ENCODE measurements at places on chromosomes 6 and 20.

DNA sequence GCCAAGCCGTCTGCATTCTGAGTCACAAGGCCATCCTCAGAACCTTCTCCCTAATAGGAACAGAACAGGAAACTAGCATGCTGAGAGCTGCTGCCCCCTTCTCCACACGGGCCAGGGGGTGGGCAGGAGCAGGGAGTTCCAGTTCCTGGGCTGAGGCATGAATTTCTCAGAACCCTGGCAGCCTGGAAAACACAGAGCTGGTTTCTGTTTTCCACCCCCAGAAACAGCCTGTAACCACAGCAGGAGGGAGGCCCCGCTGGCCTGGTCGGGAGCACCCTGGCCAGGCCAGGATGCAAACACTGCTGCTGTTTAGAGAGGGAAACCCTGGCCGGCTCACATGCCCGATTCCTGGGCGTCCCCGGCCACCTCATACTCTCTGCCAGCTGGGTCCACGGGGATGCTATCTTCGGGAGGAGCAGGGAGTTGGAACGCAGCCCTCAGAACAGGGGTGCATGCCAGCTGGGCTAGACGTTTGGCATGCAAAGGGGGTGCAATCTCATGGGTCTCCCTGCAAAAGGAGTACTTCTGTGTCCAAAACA, 130.1 kb downstream of the NFATC2 start:
- DNase-seq: no peak

- DNase-seq: no peak
Observed at GRCh38 chr20:3996399-3996798, 19.0 kb downstream of the RNF24 start.

GRCh38 chr6:139568956-139569538, 194.6 kb upstream of the CITED2 start:
- no peak for DNase-seq

GRCh38 chr6:5132731-5133130, 47.6 kb downstream of the PPP1R3G start:
- no peak for DNase-seq

GRCh38 chr6:157984686-157985225, 3.1 kb downstream of the SYNJ2 start:
- DNase-seq: no peak

DNA sequence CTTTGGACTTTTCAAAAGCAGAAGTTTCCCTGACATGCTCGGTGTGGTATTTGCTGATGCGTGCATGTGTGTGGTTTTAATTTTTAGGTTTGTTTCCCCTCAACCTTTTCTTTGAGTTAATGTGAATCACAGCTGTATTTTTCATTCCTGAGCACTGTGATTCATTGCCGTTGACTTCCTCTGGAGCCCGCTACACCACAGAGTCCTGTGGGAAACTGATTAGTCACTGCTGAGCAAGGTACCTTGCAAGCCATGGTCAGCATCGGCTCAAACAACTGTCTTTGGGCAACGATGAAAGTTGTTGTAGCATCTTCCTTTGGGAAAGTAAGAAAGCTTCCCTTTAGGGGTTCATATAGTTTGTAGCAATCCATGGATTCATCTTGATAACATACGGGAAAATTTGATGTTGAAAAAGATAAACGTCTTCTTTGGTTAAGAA, 57.5 kb downstream of the RIN2 start:
- DNase-seq: no peak

DNA sequence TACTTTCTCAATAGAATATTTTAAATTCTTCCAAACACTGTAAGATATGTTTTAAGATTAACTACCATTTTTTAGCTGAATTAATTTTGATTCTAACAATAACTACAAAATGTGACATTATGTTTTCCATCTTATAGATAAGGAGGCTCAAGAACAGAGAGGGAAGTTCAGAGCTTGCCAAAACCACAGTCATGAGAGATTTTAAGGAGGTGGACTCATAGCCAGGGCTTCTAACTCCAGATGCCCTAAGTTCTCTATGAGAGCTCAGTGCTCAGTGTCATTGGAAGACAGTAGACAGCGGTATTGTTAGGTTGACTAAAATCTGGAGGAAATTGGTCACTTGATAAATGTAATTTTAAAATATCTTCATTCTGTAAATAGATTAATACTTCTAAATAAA, 144.2 kb downstream of the PACRG start:
- DNase-seq: no peak

DNA sequence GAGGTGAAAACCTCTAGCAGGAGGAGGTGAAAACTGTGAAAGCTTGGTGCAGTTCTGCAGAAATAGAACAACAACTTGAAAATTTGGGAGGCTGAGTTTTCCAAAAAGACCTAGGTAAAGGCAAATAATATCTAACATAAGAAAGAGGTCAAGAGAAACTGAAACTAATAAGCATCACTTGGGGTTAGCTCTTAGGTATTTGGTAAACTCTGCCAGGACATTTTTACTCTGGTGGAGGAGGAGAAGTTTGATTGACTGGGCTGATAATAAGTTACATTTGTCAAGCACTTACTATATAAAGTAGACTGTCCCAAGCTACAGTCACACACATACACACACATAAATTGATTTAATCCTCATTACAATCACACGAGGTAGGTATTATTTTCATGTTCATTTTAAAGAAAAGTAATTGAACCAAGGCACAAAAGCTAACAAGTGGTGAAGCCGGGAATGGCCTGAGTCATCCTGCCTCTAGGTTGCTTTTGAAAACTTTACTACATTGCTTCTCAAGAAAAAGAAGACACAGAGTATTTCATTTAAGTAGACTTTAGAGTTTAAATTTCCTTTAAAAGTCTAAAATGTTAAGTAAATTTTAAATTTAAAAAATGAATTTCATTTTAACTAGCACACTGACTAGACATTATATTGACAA, 275.5 kb downstream of the PTPRK start:
- no peak for DNase-seq

DNA sequence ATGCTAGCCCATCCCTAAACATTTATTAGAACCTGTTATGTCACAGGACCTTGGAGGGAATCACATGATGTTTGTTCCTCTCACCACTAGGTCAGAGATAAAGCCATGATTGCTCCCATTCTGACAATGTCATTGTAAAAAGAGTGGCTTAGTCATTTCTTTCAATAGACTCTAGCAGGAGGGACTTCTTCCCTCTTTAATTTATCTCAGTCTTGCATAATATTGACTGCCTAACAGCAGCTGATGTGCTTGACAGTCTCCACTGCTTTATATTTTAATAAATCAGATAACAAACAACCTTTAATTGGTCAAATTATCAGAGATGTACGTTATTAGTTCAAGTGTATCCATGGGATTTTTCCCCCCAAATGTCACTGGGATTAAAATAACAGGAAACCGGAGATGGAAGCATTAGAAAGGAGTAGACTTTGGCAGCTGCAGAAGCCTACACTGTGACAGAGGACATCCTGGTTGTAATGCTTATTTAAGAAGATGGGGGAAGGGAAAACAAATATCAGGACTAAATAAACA, 39.6 kb downstream of the LAMA4 start:
- DNase-seq: no peak

- no peak for DNase-seq
Observed at GRCh38 chr6:108531332-108531731, 29.4 kb upstream of the FOXO3 start.

GRCh38 chr20:44176833-44177534, 10.0 kb downstream of the JPH2 start:
- no peak for DNase-seq

DNA sequence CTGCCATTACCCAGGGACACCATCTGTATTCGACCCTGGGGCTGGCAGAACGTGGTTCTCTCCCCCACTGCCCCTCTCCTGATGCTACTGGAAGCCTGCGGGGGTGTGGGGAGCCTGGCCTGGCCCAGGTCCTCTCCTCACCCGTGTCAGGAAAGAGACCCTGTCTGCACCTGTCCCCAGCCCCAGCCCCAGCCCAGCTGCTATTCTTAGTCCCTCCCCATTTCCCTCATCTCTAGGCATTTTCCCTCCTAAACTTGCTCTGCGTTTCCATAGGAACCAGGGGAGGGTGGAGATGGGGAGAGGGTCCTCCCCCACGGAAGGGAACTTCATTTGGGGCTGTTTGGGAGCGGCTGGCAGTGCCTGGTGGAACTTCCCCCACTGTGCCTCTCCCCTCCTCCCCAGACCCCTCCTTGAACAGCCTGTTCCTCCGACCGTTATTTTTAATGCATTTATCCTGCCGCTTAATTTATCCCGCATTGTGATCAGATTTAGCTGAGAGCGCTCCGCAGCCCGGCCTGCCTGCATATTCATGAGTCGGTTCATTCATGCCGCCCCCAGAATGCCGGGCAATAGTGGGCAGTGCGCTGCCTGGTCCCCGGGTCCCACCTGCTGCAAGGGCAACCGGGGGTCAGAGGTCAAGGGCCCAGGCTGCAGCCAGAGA, 31.8 kb upstream of the DLGAP4 start:
- no peak for DNase-seq

DNA sequence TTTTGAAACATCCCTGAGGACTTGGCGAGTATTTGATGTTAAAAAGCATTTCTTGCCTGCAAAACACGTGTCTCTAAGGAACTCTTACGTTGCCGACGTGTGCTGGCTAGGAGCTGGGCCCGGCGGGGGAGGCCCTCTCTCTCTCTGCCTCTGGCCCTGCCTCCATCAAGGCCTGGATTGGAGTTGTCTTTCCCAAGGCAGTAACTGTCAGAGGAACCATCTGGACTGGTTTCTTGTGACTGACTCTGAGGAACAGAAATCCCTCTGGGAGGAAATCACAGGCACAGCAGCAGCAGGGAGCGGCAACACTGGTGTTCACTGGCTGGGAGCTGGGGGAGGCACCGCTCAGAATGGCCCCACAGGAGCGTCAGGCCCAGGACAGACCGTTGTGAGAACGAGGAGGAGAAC, 244.2 kb downstream of the NRN1 start:
- no peak for DNase-seq

DNA sequence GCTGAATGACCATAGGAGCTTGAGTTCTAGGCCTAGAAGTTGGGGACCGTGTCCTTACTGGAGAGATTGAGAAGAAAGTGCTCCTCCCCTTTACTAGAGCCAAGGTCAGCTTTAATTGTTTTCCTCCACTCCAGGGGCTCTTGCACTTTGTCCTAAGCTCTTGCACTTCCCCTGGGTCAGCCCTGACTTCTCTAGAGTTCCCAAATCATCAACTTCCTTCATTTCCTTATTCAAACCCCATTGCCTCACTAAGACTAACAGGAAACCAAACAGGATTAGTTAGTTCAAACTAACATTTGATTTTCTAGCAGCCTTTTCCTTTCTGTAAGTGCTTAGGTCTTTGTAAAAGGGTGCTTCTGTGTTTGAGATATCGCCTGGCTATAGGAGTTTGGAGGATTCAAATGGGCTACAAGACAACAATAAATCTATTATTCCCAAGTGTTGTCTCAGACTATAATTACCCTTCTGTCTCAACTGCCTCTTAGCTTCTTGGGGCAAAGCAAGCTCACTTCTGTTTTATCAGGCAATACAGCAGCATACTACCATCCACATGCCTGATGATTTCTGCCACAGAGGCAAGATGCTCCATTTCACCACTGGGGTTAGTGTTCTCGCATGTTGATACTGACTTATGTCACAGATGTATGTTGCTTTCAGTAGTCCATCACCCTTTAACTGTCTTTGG, 12.8 kb upstream of the DTNBP1 start:
- DNase-seq: no peak

DNA sequence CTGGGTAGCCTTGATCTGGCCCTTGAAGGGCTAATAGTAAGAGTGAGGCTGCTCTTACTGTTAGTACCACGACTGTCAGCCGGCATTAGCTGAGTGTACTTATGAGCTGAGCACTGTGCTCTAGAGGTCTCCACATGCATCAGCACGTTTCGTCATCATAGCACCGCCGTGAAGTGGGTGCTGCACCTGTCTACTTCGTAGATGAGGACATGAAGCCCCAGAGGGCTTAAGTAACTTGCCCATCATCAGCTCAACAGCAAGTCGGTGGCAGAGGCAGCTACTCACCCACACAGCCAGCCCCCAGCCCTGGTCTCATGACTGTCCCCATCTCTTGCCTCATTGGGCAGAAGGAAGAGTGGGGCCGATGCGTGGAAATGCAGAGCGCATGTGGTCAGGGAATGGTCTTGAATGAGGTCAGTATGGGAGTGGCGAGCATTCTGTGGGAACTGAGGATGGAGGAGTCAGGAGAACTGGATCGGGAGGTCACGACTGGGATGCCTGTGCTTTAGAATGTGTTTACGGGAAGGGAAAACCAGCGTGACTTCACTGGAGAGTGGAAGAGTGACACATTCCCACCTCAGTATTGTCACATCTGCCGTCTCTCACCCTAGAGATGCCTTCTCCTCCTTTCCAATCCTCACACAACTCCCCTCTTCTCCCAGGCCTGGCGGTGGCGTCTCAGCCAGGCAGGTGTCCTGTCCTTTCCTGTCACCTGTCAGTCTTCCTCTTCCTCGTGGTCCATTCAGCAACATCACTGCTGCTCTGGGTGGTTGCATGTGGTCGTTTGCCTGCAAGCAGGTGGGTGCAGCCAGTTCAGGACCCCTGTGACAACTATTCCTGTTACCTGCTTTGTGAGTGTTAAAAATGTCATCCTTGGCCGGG, 6.0 kb downstream of the SYTL3 start:
- no peak for DNase-seq

DNA sequence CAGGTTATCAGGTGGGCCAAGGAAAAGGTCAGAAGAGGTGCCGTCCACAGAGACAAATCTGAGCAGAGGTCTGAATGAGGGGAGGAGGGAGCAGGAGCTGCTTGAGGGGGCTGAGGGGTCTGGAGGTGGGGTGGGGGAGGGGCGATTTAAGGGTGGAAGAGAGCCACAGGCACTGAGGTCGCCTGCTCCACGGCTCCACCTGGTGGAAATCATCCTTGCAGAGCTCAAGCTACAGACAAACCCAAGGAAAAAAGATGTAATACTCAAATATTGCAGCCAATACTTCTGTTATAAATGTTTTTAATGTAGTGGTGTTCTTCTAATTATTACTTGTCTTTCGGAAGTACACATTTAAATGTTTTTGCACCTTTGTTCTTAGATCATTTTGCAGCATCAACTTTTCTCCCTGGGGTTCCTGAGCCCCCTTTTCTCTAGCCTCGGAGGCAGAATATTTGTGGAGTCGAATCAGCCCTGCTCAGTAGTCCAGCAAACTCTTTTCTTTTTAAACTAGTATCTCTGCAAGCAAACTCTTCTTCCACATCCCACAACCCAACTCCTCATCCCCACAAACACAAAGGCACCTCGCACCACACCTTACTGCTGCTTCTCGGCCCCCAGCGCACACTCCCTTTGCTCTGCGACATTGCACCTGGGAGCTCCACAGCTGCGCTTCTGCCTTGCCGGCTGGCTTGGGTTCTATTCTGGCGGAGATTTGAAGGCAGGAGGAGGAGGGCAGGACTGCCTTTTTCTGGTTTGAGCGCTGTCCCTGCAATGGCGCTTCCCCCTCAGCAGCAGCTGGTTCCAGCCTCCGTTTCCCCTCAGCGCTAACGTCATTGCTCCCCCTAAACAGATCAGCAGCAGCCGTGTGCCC, 51.0 kb upstream of the TFAP2A start:
- DNase-seq: no peak

- DNase-seq: no peak
Observed at GRCh38 chr6:99446076-99446475, 21.0 kb upstream of the PNISR start.

DNA sequence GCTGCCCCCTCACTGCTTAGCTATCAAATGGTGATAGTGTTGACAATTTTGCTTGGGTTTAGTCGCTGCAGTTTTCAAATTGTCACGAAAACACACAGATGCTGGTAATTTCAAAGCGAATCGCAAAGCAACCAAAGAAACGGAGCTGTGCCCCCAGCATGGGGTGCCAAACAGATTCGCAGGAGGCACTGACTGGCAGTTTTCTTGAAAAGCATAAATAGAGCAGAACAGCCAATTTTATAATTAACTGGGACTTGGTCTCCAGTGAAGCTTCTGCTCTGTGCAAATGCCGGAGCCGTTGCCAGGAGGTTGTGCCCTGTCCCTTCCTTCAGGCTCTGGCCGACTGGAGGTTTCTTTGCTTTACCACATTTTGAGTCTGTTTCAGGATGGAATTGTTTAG, 18.8 kb downstream of the ARHGAP40 start:
- DNase-seq: no peak
